ENCODE measurements at places on chromosomes 4 and X. TPM values are rescaled to one million over a fixed set of nuclear protein-coding genes. Genes with fewer than 3 reads are reported as not detected.

The HMX1 gene
- total RNA-seq = not detected

The RBM3 gene
- 278 TPM for total RNA-seq

The ZNF711 gene
- 0.11 TPM for total RNA-seq

GRCh38 chrX:68490644-68491043, 8.2 kb upstream of the YIPF6 start:
- H3K4me1 ChIP-seq = no peaks in the 10 kb centered on the region
- no peak overlapping the region for H3K4me3 ChIP-seq
- no peak for DNase-seq
- peaks cover 3% of the 10 kb centered on the region for H3K27me3 ChIP-seq

GRCh38 chrX:66919280-66919832, 280.5 kb upstream of the EDA2R start:
- no peaks in the 10 kb centered on the region for H3K4me1 ChIP-seq
- no peak overlapping the region for H3K27ac ChIP-seq
- no peaks in the 10 kb centered on the region for H3K27me3 ChIP-seq
- no peaks in the 10 kb centered on the region for H3K36me3 ChIP-seq

- DNase-seq = no peak
- no peaks in the 10 kb centered on the region for H3K27me3 ChIP-seq
- H3K27ac ChIP-seq = no peak overlapping the region
- H3K4me1 ChIP-seq = no peaks in the 10 kb centered on the region
These were observed 2044.5 kb upstream of the AGA start for GRCh38 chr4:179486570-179487335.

GRCh38 chr4:25872851-25873631, 10.3 kb upstream of the SEL1L3 start:
- peaks cover 5% of the 10 kb centered on the region for H3K4me1 ChIP-seq
- no peak for DNase-seq
- H3K36me3 ChIP-seq = no peaks in the 10 kb centered on the region
- no peak overlapping the region for H3K4me3 ChIP-seq
- H3K27ac ChIP-seq = no peak overlapping the region

GRCh38 chrX:13123247-13123856, 78.9 kb upstream of the FAM9C start:
- no peak for DNase-seq
- peak overlapping the region; percentile 89 for H3K27ac ChIP-seq
- peaks cover 8% of the 10 kb centered on the region for H3K36me3 ChIP-seq
- peaks cover 56% of the 10 kb centered on the region for H3K4me1 ChIP-seq

- H3K4me3 ChIP-seq = no peak overlapping the region
- no peaks in the 10 kb centered on the region for H3K36me3 ChIP-seq
- H3K27me3 ChIP-seq = no peaks in the 10 kb centered on the region
These were observed 140.2 kb upstream of the KLF3 start for GRCh38 chr4:38523524-38524448.

Data from activated CD8-positive, alpha-beta T cell treated with anti-CD3 and anti-CD28 coated beads, Interleukin-2, amount 10 ng/mL, durations not matched to agents 7 days and 5 days (primary cell).